ENCODE measurements at places on chromosomes 6 and 20. TPM values are rescaled to one million over a fixed set of nuclear protein-coding genes. Genes with fewer than 3 reads are reported as not detected.

RAET1E gene
- total RNA-seq = not detected

SAMD10 gene
- total RNA-seq = 33.4 TPM

ACSS1 gene
- 44.4 TPM for total RNA-seq

ARG1 gene
- not detected for total RNA-seq

CCNC gene
- total RNA-seq = 39.4 TPM

STX11 gene
- 29.0 TPM for total RNA-seq

GGTLC1 gene
- total RNA-seq = not detected

SLC2A10 gene
- not detected for total RNA-seq

OOEP gene
- 1.1 TPM for total RNA-seq

DNA sequence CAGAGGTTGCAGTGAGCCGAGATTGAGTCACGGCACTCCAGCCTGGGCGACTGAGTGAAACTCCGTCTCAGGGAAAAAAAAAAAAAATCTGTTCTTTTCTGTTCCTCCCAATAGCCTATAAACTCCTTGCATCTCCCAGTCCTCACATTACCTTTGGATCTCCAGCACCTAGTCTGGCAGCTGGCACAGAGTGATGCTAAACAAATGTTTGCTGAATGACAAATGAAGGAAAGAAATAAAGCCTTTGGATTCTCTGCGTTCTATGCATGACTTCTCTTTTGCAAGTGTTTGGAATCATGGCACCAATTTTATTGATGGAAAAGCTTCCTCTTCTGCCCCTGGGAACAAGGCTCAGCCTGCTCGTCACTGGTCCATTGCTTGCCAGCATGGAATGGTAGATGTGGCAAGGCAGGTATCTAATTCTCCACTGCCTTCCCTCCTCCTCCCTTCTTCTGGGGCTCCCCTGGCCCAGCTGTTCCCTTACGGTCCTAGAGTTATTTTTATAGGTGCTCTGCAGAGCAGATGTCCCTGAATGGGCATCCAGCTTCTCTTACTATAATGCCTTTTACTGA is 53.6 kb upstream of the FYN start:
- H3K27me3 ChIP-seq = no peaks in the 10 kb centered on the region
- no peak overlapping the region for H3K4me3 ChIP-seq
- peaks cover 9% of the 10 kb centered on the region for H3K36me3 ChIP-seq
- H3K27ac ChIP-seq = no peak overlapping the region
- DNase-seq = no peak

- H3K4me1 ChIP-seq = no peaks in the 10 kb centered on the region
- H3K27me3 ChIP-seq = no peaks in the 10 kb centered on the region
- no peak for DNase-seq
- H3K27ac ChIP-seq = no peak overlapping the region
- no peaks in the 10 kb centered on the region for H3K36me3 ChIP-seq
- H3K4me3 ChIP-seq = no peak overlapping the region
These were observed 57.4 kb upstream of the TFAP2D start for GRCh38 chr6:50655848-50656453.

DNA sequence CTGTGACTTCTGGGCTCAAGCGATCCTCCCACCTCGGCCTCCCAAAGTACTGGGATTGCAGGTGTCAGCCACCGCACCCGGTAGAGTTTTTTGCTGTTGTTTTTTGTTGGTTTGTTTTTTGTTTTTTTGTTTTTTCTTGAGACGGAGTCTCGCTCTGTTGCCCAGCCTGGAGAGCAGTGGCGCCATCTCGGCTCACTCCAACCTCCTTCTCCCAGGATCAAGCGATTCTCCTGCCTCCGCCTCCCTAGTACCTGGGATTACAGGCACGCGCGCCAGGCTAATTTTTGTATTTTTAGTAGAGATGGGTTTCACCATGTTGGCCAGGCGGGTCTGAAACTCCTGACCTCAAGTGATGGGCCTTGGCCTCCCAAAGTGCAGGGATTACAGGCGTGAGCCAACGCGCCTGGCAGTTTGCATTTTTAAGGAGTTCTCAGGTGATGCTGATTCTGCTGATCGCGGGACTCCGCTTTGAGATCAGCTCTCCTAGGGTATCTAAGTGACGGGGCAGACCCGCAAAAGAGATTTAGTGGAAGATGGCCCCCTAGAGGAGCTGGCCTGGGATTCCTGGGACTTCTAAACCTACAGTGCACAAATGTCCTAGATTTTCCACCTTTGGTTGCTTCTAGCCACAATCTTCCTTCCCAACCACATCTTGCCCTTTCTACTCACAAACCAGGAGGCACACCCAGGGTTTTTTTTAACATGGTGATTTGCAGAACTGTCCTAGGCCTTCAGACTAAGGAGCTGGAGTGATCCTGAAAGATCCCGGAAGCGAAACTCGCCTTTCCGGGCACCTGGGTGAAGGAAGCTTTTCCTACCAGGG is 45.2 kb downstream of the DPPA5 start:
- peak overlapping the region; percentile 92 for H3K27ac ChIP-seq
- peaks cover 15% of the 10 kb centered on the region for H3K36me3 ChIP-seq
- peak overlapping the region; percentile 98 for H3K4me3 ChIP-seq
- peaks cover 28% of the 10 kb centered on the region for H3K27me3 ChIP-seq

DNA sequence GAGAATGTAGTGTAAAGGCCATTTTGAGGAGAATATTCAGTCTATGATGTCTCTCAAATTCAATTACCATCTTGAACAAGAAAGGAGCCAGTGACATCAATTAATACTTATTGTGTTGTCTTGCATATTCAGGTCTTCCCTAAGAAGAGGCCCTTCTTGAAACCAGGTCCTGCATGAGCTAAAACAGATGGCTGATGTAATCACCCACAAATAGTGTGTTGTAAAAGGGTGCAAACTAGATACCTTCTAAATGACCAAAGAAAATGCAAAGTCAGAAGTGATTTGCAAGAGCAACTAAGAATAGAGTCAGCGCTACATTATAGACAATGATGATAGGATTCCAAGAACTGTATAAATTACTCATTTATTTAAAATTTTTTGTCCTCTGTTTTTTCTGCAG is 97.0 kb downstream of the BTBD3 start:
- H3K27ac ChIP-seq = no peak overlapping the region
- no peak overlapping the region for H3K4me3 ChIP-seq
- H3K36me3 ChIP-seq = no peaks in the 10 kb centered on the region
- no peaks in the 10 kb centered on the region for H3K4me1 ChIP-seq
- H3K27me3 ChIP-seq = no peaks in the 10 kb centered on the region

GRCh38 chr6:83518816-83519480 is 6.6 kb downstream of the PRSS35 start:
- no peaks in the 10 kb centered on the region for H3K4me1 ChIP-seq
- H3K27me3 ChIP-seq = peaks cover 16% of the 10 kb centered on the region
- no peaks in the 10 kb centered on the region for H3K36me3 ChIP-seq
- no peak overlapping the region for H3K4me3 ChIP-seq

DNA sequence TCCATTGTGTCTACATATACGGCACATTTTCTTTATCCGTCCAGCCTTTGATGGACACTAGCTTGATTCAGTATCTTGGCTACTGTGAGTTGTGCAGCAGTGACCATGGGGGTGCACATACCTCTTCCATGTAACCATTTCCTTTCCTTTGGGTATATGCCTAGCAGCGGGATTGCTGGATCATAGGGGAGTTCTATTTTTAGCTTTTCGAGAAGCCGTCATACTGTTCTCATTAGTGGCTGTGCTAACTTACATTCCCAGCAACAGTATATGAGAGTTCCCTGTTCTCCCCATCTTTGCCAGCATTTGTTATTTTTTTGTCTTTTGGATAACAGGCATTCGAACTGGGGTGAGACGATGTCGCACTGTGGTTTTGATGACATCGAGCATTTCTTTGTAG is 395.0 kb downstream of the SMOC2 start:
- H3K27me3 ChIP-seq = peaks cover 4% of the 10 kb centered on the region
- H3K4me3 ChIP-seq = no peak overlapping the region
- no peak overlapping the region for H3K27ac ChIP-seq
- peaks cover 3% of the 10 kb centered on the region for H3K36me3 ChIP-seq
- H3K4me1 ChIP-seq = no peaks in the 10 kb centered on the region

DNA sequence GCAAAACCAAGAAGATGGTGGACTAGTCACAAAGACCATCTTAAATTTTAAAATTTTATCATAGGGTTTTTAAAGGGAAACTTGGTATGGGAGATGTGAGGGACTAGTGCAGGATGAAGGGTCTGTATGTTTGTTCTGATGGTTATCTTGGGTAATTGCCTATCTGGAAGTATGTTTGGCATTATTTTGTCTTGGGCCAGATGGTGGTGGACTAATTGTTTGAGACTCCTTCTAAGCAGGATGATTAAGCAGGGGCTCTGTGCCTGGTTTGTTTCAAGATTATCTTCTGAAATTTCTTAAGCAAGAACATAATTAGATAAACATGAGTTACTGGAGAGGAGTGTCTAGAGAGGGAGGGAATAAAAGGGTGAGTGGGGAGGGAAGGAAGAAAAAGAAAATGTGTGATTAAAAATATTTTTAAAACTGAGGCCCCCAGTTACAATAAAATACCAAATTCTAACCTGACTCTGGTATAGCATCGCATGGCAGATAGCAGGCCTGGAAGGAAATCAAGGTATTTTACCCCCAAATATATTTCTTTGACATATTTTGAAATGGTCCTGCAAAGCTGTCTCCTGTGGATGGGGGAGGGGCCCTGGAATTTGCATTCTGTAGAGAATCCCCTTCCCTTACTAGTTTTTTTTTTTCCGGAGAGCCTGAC is 49.9 kb upstream of the FAM184A start:
- no peaks in the 10 kb centered on the region for H3K36me3 ChIP-seq
- H3K27ac ChIP-seq = no peak overlapping the region
- H3K4me1 ChIP-seq = peaks cover 8% of the 10 kb centered on the region

GRCh38 chr20:44018259-44018941 is 103.7 kb downstream of the TOX2 start:
- peaks cover 27% of the 10 kb centered on the region for H3K4me1 ChIP-seq
- peaks cover 88% of the 10 kb centered on the region for H3K27me3 ChIP-seq
- no peak for DNase-seq
- no peak overlapping the region for H3K4me3 ChIP-seq
- no peaks in the 10 kb centered on the region for H3K36me3 ChIP-seq
- no peak overlapping the region for H3K27ac ChIP-seq

GRCh38 chr20:10541668-10542411 is 106.7 kb downstream of the SLX4IP start:
- DNase-seq = no peak
- no peaks in the 10 kb centered on the region for H3K27me3 ChIP-seq
- H3K27ac ChIP-seq = no peak overlapping the region
- peaks cover 3% of the 10 kb centered on the region for H3K4me1 ChIP-seq

DNA sequence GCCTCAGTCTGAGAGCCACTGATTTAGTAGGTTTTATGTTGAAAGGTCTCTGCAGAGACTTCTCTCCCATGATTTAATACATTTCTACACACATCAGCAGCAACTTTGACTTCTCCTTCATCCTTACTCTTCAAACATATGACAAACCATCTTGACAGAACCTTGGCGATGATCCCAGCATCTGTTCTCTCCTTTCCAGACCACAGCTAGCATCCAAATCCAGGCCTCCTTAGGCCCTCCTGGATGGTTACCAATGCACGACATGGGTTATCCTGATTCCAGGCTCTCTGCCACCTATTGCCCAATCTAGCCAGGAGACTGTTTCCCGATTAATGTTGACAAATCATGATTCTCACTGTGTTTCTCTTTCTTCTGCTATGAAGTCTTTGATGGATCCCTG is 16.8 kb downstream of the LAMA4 start:
- H3K4me1 ChIP-seq = peaks cover 38% of the 10 kb centered on the region
- no peak overlapping the region for H3K27ac ChIP-seq
- H3K36me3 ChIP-seq = peaks cover 3% of the 10 kb centered on the region
- peaks cover 87% of the 10 kb centered on the region for H3K27me3 ChIP-seq

GRCh38 chr6:63245420-63245819 is 34.2 kb downstream of the FKBP1C start:
- H3K4me1 ChIP-seq = no peaks in the 10 kb centered on the region
- H3K27ac ChIP-seq = no peak overlapping the region
- no peak for DNase-seq
- H3K27me3 ChIP-seq = no peaks in the 10 kb centered on the region

GRCh38 chr6:16311763-16312162 is 73.4 kb downstream of the GMPR start:
- H3K36me3 ChIP-seq = peaks cover 8% of the 10 kb centered on the region
- DNase-seq = no peak
- H3K27me3 ChIP-seq = no peaks in the 10 kb centered on the region
- H3K4me3 ChIP-seq = no peak overlapping the region
- H3K27ac ChIP-seq = no peak overlapping the region

- peaks cover 67% of the 10 kb centered on the region for H3K4me1 ChIP-seq
- peak overlapping the region; percentile 77 for H3K27ac ChIP-seq
- no peak for DNase-seq
- H3K36me3 ChIP-seq = peaks cover 43% of the 10 kb centered on the region
- H3K4me3 ChIP-seq = no peak overlapping the region
- no peaks in the 10 kb centered on the region for H3K27me3 ChIP-seq
These were observed 11.2 kb upstream of the MROH8 start for GRCh38 chr20:37190354-37191112.

- no peaks in the 10 kb centered on the region for H3K27me3 ChIP-seq
- H3K36me3 ChIP-seq = peaks cover 38% of the 10 kb centered on the region
- H3K4me1 ChIP-seq = peaks cover 35% of the 10 kb centered on the region
These were observed 898 bp downstream of the XRN2 start for GRCh38 chr20:21303872-21304586.

GRCh38 chr20:61118429-61119224 is 133.4 kb upstream of the CDH4 start:
- no peak overlapping the region for H3K4me3 ChIP-seq
- no peaks in the 10 kb centered on the region for H3K4me1 ChIP-seq
- H3K27me3 ChIP-seq = no peaks in the 10 kb centered on the region
- no peak for DNase-seq
- no peak overlapping the region for H3K27ac ChIP-seq

DNA sequence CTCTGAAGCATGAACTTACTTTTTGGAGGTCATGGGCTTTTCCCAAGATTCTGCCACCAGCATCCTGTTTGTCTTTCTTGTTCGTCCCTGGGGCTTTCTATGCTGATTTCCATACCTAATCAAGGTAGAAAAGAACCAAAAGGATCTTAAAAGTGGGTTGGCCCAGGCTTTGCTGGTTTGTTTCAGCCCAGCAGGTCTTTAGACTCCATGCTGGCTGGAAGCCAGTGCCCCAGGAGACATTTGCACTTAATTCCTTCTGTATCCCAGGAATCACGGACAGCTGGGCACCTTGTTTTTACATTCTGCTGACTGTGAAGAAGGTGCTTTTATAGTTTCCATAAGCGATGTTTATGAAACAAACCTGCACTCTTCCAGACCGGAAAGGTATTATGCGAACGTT is 195.9 kb downstream of the CDH4 start:
- no peaks in the 10 kb centered on the region for H3K27me3 ChIP-seq
- no peaks in the 10 kb centered on the region for H3K4me1 ChIP-seq
- no peaks in the 10 kb centered on the region for H3K36me3 ChIP-seq
- no peak overlapping the region for H3K27ac ChIP-seq
- H3K4me3 ChIP-seq = no peak overlapping the region

- no peak overlapping the region for H3K27ac ChIP-seq
- H3K4me3 ChIP-seq = no peak overlapping the region
- no peaks in the 10 kb centered on the region for H3K36me3 ChIP-seq
- no peaks in the 10 kb centered on the region for H3K4me1 ChIP-seq
- H3K27me3 ChIP-seq = no peaks in the 10 kb centered on the region
These were observed 493.1 kb upstream of the MAP3K7 start for GRCh38 chr6:91079969-91080368.

- H3K4me1 ChIP-seq = peaks cover 29% of the 10 kb centered on the region
- H3K36me3 ChIP-seq = peaks cover 10% of the 10 kb centered on the region
- peak; percentile 58 for DNase-seq
- peak overlapping the region; percentile 88 for H3K27ac ChIP-seq
- H3K27me3 ChIP-seq = peaks cover 2% of the 10 kb centered on the region
These were observed 1.0 kb downstream of the RALGAPA2 start for GRCh38 chr20:20711413-20711812.

GRCh38 chr6:87281426-87281825 is 41.0 kb upstream of the SMIM8 start:
- H3K4me3 ChIP-seq = no peak overlapping the region
- peaks cover 17% of the 10 kb centered on the region for H3K27me3 ChIP-seq
- H3K4me1 ChIP-seq = no peaks in the 10 kb centered on the region
- no peak for DNase-seq

All from activated CD8-positive, alpha-beta memory T cell treated with anti-CD3 and anti-CD28 coated beads, Interleukin-2, amount 10 ng/mL, durations not matched to agents 7 days and 5 days (primary cell).